ENCODE measurements at places on chromosomes 1 and 21.

- DNase-seq: no peak
Measured at GRCh38 chr1:117176579-117176978, 34.1 kb downstream of the VTCN1 start.

DNA sequence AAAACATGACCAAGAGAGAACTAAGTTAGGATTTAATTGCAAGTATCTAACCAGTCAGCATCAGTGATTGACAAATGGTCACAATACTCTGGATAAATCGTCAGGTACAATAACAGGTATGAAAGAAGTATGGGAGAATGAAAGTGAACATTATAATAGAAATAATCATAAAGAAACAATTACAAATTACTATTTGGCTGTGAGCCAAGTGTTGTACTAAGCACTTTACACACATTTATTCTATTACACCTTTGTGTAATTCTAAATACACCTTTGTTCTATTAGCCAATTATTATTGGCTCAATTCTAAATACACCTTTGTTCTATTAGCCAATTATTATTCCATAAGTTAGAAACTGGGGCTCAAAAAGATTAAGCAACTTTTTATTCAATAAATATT, 114.7 kb downstream of the KCNH1 start:
- no peak for DNase-seq

DNA sequence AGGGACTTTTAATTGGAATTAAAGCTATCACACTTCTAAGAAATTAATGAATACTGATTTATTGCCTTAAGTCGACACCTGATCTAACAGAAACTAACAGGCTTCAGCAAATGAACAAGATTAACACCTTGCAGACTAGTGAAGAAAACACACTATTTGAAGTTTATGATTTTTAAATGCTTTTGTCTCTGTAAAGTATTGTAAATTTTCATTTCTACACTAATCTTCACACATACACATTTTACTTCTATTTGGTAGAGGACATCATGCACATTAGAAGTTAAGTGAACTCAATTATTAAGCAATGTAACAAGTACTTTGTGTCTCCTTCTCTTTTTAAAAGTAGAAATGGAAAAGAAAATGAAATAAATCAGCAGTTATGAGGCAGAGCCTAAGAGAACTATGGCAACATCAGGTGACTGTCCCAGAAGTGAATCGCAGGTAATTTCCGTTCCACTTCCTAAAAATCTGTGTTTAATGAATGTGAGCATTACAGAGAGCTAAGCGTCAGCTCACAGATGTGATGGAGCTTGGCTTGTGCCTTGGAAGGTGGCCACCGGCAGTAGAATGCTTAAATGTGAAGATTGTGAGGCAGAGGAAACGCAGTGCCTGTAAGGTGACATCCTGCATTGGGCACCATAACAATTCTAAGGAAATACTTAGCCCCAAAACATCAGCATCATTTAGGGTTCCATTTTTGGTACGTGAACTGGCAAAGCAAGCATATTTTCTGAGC, 1.2 kb downstream of the PRMT2 start:
- no peak for DNase-seq

- no peak for DNase-seq
Measured at GRCh38 chr1:179474713-179475112, 101.0 kb downstream of the NPHS2 start.

DNA sequence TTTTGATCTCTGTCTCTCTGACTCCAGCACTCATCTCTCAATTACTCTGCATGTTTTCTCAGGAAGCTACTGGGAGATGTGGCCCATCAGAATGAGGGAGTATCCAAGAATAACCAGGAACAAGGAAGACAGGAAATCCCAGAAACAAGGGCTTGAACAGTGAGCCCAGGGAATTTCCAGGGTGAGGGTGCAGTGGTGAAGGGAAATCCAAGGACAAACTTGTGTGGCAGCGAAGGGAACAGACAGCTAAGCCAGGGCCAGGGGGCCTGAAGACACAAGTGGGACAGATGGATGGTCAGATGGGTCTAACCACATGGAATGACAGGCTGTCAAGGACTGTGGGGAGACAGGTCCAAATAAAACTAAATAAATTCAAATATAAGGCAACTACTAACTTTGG, 121.8 kb upstream of the ERRFI1 start:
- no peak for DNase-seq

DNA sequence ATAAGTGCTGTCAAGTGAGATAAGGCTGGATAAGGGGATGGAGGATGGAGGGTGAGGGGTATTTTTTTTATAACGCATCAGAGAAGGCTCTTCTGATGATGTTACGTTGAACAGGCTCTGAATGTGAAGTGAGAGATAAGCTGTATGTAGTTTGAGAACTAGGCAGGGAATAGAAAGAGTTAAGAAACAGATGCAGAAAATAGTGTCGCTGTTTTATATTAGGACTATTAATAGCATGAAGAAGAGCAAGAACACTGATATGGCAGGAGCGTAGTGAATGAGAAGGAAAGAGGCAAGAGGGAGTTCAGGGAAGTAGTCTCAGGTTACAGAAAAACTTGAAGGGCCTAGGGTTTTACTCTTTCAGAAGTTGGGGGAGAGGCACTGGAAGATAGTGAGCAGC, 59.8 kb downstream of the GPR88 start:
- DNase-seq: no peak

DNA sequence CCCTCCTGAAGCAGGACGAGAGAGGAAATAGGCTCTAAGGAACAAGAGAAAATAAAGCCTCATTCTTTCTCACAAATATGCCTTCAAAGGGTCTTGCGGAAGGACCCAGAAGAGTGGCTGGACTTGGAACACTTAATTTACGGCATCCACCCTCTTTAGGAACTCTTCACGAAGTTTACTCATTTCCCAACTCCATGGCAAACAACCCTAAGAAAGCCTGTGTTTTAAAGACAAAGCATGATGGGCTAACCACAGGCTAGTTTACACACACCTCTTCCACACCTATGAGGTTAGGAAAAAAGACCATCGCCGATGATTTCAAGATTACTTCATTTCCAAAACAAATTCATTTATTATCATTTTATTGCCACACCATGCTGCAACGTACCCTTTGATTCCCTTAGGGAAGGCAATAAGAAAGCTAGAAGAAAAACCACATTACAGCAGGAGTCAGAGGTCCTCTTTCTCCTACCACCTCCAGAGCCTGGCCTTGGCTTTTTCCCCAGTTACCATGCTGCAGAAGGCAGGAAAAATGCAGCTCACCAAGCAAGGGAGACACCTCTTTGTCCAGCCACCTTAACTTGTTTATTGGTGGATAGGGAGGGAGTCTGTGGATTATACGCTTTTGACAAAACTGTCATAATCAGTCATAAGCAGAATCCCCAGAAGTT, 29.6 kb downstream of the CHI3L2 start:
- no peak for DNase-seq

DNA sequence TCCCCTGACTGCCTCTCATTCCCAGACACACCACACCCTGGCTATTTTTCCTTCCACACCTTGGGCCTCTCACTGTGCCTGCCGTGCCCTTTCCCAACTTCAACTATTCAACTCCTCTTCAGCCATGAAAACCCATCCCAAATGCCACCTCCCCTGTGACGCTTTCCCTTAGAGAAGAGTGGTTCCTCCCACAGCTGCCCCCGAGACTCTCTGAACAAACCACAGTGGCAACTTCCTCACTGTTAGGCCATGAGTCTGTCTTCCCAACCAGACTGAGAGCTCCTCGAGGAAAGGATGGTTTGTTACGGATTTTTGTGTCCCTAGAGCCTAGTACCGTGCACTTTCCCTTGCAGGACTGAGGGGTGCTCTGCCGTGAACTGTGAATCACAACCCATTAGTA, 59.2 kb downstream of the LRRN2 start:
- no peak for DNase-seq

DNA sequence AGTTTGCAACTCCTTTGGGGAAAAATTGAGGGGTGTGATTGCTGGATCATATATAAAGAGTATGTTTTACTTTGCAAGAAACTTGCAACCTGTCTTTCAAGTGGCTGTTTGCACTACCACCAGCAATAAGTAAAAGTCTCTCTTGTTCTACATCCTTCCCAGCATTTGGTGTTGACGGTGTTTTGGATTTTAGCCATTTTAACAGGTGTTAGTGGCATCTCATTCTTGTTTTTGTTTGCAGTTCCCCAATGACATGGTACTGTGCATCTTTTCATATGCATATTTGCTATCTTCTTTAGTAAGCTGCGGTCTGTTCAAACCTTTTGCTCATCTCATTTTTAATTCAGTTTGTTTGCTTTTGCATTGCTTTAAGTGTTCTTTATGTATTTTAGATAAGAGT, 535.5 kb downstream of the LRRIQ3 start:
- DNase-seq: no peak

DNA sequence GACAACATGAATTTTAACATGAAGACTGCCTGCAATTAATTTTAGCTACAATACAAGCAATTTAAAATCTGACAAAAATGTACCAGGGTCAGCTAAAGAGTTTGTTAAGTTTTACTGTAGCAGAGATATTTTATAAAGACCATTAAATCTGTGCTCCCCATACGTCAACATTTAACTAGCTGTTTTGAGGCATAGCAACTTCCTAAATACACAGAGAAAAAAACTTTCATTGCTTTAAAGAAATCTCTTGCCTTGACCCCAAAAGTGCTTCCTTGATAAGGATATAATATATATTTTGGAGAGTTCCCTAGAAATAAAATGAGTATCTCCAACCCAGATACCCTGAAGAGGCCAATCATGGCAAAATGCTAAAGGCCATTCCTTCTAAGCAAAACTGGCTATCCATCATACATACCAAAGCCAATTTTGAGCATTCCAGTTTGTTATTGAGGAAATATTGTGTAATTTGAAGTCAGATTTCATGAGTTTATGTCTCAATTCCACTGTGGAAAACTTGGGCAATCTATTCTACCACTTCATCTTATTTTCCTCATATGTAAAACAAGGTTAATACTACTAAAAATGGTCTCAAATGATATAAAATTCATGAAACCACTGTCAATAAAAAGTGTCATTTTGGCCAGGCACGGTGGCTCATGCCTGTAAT, 19.1 kb downstream of the ASPM start:
- no peak for DNase-seq

DNA sequence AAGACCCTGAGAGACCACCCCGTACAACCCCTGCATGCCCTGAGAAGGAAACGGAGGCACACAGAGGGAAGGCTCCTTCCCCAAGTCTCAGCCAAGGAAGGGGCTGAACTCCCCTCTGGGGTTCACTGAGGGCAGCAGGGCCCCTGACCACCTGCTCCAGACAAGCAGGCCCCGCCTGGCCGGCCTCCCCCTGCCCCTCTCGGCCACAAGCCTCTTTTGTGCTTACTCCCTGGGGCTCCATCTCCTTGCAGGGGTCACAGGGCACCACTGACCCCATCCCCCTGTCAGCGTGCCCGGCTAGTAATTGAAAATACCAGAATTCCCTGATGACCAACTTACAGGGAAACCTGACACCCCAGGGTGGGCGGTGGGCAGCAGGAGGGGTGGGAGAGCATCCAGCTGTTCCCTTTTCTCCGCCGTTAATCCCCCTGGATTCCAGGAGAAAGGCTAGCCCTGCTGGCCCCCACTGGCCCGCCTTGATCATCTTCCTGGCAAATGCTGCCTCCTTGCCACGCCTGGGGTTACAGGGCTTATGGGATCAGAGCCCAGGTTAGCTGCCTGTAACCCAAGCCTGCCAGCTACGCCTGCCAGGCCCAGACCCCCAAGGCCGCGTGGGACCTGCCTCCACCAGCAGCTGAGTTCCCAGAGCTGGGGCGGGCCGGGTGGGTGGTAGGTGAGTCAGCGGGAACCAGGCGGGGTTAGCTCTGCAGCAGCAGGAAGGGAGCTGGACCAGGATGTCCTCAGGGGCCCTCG, 96.1 kb downstream of the LACTBL1 start:
- no peak for DNase-seq

GRCh38 chr1:164953098-164953497, 394.1 kb downstream of the PBX1 start:
- DNase-seq: no peak

DNA sequence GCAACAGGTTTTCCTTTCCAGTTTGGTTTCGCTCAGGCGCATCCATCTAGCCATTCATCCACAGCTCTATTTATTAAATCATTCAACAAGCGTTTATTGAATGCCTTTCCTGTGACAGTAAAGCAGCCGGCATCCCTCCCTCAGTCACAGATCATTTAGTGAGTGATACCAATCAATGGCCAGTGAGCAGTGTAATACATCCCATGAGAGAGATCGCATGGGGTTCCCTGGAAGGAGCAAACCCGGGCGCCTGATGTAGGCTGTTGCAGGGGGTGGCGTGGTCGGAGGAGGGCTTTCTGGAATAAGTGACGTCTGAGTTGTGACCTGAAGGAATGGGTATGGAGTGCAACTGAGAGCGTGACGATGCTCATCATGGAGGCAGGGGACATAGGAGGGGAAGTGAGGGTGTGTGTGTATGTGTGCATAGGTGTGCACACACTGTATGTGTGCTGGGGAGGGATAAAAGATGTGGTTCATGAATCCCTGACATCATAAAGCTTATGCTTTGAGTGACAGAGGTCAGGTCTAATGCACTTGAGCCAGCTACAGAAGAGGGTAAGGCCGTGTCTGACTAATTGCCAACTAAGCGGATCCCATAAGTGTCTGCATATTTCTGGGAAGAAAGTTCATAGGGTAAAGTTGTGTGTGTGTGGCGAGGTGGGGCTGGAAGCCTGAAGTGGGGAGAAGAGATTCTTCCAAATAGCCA, 6.6 kb downstream of the FCMR start:
- no peak for DNase-seq

DNA sequence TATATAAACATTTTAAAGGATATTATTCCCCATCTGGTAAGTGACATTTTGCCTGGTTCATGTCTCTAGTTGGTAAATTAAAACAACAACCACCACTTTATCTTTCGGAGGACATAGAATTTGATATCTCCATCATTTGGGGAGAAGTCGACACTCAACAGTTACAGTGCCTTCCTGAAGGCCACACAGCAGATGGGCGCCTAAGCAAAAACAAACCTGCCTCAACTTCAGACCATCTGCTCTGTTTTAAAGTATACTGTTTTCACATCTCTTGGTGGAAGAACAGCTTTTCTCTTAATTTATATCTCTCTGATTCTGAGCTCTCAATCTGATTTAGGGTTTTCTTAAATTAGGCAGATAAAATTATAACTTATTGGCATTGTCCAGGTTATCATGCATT, 282.2 kb downstream of the RYR2 start:
- DNase-seq: no peak

DNA sequence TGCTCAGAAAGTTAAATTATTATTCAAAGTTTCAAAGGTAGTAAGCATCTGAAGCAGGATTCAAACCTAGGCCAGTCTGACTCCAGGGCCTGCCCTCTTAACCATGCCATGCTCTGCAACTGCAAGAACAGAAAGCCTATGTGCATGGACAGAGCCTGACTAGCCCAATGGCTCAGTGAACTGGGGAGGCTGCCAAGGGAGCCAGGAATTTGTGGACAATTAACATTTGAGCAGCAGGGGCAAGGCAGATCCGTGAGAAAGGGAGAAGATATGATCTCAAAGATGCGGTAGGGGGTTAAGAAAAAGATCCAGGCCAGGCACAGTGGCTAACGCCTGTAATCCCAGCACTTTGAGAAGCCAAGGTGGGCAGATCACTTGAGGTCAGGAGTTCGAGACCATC, 6.5 kb upstream of the ATP1A4 start:
- DNase-seq: no peak

DNA sequence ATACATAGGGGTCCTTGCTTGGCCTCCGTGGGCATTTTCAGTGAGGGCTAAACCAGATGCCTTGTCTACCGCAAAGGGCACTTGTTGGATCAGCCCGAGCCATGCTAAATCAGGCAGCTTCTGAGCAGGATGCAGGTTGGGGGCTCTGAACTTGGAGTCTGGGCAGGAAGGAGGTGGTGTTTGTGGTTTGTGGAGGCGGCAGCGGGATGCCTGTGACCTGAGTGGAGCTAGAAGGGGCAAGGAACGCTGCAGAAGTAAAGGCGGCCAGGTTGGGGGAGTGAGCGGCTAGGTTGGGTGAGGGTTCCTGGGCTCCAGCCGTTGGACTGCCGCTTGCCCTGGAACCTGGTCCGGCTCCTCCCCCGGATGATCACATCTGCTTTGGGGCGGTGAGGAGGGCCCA, 183.9 kb downstream of the CAMTA1 start:
- DNase-seq: no peak

Measured in stimulated activated CD4-positive, alpha-beta T cell treated with anti-CD3 and anti-CD28 coated beads, Interleukin-12 subunit alpha, Interleukin-12 subunit beta, amount 100 ng/mL, for 48 hours (primary cell).